Activated CD8-positive, alpha-beta memory T cell treated with anti-CD3 and anti-CD28 coated beads, Interleukin-2, amount 10 ng/mL, durations not matched to agents 7 days and 5 days (primary cell): ENCODE measurements at places on chromosomes 16 and 17.
A peak's percentile ranks its signal among the peaks of the same experiment; 100 is the strongest.

- peaks cover 16% of the 10 kb centered on the region for H3K4me1 ChIP-seq
- no peaks in the 10 kb centered on the region for H3K27me3 ChIP-seq
- no peak overlapping the region for H3K27ac ChIP-seq
- peaks cover 25% of the 10 kb centered on the region for H3K36me3 ChIP-seq
Measured at GRCh38 chr16:31270795-31271194, 11.0 kb downstream of the ITGAM start.

DNA sequence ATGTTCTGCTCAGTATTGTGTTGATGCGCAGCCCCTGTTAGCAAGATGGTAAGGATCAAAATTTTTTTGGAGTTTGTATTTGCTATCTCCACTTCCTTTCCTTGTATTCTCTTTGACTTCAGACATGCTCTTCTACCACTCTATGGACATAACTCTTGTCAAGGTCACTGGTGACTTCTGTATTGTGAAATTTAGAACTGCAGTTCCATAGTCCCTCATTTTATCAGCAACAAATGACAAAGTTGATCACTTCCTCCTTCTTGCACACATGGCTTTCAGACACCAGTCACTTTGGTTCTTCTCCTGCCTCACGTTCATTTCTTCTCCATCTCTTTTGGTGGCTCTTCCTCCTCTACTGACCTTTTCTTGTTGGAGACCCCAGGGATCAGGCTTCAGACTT lies 21.1 kb downstream of the COX11 start:
- peaks cover 12% of the 10 kb centered on the region for H3K27me3 ChIP-seq
- peaks cover 26% of the 10 kb centered on the region for H3K4me1 ChIP-seq
- no peak overlapping the region for H3K4me3 ChIP-seq
- DNase-seq, result no peak

DNA sequence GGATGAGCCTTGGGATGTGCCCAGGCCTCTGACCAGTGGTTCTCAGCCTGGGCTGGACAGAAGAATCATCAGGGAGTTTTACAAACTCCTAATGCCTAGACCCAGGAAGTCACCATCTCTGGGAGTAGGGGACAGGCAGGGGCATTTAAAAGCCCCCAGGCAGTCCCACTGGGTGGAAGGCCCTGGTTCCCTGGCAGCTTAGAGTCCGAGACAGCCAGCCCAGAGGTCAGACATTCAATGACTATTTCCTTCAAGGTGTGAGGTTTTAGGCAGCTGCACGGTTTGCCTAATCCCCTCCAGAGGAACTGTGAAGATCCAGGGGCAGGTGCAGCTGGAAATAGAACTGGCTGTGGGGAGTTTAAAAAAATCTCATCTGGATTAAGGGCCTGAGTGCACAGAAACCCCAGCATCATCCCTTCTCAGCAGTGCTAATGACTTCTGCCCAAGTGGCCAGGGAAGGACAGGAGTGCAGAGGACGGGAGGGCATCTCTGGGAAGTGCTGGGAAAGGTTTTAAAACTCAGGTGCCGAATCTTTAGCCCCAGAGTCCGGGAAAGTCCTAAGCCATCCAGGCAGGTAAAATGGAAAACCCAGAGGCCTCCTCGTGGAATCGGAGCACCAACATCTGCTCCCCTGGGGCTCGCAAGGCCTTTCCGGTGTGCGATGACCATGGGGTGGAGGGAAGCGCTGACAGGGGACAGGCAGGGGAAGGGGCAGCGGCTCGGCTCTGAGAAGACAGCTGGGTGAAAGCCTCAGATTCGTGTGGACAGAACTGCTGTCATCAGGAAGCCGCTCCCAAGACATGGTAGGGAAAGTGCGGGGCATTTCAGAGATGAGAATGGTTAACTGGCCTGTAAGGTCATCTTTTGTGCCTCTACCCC lies 1.5 kb upstream of the LGALS3BP start:
- DNase-seq, result no peak
- H3K4me3 ChIP-seq, result no peak overlapping the region
- peaks cover 23% of the 10 kb centered on the region for H3K4me1 ChIP-seq
- H3K27me3 ChIP-seq, result peaks cover 2% of the 10 kb centered on the region

DNA sequence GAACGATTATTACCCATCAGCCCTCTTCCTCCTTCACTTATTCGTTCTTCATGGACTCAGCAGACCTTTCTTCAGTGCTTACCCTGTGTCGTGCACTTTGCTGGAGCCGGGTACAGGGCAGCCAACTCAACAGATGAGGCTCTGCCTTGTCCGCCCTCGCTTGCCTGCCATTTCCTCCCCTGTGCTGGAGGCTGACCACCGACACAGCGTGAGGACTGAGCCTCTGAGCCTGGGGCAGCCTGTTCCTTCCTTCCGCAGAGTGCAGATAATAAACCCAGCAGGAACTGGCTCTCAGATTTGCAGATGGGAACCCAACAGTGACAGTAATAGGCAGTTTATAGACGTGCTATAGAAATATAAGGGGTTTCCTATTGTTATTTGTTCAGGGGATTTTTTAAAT lies 7.0 kb upstream of the SLC39A11 start:
- H3K27ac ChIP-seq, result no peak overlapping the region
- H3K27me3 ChIP-seq, result peaks cover 17% of the 10 kb centered on the region

DNA sequence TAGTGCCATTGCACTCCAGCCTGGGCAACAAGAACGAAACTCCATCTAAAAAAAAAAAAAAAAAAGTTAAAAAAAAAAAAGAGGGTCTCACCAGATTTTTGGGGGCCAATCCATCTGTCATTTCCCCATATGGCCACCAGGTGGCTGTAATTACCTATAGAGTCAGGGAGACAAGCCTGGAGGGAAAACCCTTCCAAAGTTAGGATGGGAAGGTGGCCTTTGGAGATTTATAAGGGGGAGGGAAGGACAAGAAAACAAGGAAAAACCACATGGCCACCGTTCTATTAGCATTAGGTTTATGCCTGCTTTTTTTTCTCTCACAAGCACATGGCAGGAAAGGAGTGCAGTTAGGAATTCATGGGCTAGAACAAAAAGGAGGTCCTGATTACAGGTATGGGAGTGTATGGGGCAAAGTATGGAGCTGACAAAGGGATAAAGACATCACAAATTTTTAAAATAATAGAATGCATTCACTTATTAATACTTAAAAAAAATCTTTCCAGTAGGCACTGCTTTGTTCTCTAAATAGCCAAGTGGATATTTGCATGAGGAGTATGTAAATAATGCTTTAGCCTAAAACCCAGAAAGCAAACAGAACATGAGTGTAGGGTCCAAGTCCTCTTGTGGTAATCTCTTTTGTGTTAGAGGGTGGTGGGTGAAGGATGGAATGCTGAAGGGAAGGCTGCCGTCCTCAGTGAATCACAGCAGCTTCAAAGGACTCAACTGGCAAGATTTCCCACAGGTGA lies 5.1 kb downstream of the CYB5D1 start:
- DNase-seq, result peak; percentile 70
- peaks cover 19% of the 10 kb centered on the region for H3K36me3 ChIP-seq
- H3K27me3 ChIP-seq, result no peaks in the 10 kb centered on the region
- H3K27ac ChIP-seq, result no peak overlapping the region
- H3K4me1 ChIP-seq, result peaks cover 11% of the 10 kb centered on the region

DNA sequence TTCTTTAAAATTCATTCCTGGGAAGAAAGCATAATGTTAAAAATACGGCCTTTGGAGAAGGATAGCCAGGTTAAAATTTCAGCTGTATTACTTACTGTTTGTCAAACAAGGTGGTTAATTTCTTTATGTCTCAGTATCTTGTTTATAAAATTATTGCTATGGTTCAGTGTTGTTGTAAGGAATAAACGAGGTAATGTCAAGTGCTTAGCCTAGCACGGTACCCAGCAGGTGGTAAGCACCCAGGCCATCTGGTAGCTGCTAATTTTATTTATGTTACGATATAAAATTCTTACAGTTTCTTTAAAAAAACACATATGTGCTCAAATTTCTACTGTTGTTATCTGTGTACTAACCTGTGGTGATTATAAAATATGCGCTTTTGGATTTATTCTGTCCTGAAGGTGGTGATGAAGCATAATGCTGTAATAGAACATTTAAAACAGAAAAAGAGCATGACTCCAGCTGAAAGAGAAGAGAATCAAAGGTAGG lies 48.9 kb downstream of the C17orf58 start:
- no peaks in the 10 kb centered on the region for H3K27me3 ChIP-seq
- no peak overlapping the region for H3K4me3 ChIP-seq
- peaks cover 35% of the 10 kb centered on the region for H3K36me3 ChIP-seq
- no peak overlapping the region for H3K27ac ChIP-seq
- no peaks in the 10 kb centered on the region for H3K4me1 ChIP-seq

DNA sequence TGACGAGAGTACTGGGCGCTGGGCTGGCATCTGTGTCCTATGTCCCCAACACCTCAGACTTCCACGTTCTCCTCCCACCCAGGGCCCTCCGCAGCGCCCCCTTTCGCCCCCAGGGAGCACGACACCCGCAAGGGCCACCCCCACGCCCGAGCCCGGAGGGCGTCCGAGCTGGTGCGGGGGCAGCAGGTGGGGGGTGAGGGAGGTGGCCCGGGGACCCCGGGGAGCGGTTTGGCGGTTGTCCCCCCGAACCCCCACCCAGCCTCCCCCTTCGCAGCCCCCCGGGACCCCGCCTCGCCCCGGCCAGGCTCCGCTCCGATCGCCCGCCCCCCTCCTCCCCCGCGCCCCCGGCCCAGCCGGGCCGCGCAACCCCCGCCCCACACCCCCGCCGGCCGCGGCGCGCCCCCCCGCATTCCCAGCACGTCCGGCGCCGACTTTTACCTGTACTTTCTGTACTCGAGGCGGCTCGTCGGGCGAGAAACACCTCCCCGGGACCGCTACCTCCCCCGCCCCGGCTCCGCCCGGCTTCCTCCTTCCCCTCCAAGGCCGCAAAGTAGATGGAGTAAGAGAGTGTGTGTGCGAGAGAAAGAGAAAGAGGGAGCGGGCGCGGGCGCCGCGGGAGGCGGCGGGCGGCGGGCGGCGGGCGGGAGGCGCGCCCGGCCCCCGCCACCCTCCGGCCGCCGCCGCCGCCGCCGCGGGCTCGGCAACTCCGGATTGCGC lies 901 bp downstream of the CDYL2 start:
- H3K4me1 ChIP-seq, result peaks cover 55% of the 10 kb centered on the region
- H3K27ac ChIP-seq, result peak overlapping the region; percentile 86
- H3K4me3 ChIP-seq, result peak overlapping the region; percentile 97
- no peaks in the 10 kb centered on the region for H3K27me3 ChIP-seq
- peak; percentile 68 for DNase-seq
